ENCODE measurements at places on chromosomes 16 and 17. TPM values are rescaled to one million over a fixed set of nuclear protein-coding genes. Genes with fewer than 3 reads are reported as not detected.

GRCh38 chr17:39122991-39123390, 28.4 kb downstream of the PLXDC1 start:
- no peak for DNase-seq

- DNase-seq: peak; percentile 33
Observed at GRCh38 chr17:73028299-73028755, 64.2 kb downstream of the SLC39A11 start.

DNA sequence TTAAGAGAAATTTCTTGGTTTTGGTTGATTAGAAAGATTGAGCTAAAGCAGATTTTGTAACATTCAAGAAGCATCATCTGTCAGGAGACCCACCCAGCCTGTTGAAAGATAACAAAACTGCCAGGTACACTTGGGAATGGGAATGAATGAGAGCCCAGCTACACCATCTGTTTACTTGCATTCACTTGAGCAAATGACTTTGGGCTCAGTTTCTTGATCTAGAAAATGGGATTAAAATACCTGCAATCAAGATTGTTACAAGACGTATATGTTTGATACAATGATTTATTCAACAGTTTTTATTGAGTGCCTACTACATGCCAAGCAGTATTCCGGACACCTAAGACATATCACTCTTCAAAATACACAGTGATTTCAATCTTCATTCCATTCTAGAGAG, 76.3 kb upstream of the HAS3 start:
- DNase-seq: no peak

- no peak for DNase-seq
Observed at GRCh38 chr17:67452681-67453554, 75.8 kb downstream of the PITPNC1 start.

DNA sequence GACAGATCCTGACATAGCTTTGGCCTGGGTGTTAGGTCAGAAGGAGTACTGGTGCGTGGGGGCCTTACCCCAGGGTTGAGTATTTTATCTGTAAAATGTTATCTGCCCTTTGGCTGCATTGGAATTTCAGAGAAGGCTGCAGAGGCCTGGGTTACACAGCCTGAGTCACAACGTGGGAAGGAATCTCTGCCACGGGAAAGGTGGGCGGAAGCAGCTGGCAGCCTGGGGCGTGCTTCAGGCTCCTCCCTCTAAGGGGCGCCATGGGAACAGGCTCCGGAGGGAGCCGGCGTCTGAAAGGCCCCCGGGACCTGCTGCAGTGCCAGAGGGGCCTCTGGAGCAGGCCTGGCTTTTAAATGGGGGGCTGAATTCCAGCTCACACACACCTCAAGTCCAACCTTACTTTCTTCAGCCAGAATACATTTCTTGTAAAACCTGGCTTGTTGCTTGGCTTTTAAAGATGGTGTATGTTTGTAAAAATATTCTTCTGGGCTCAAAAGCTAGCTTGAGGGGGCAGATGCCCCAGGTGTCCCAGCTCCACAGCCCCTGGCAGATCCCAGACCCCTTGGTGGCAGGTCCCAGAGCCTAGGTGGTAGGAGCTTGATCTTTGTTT, 142.2 kb downstream of the RAB11FIP4 start:
- peak; percentile 39 for DNase-seq

GRCh38 chr16:66115373-66115772, 251.1 kb upstream of the CDH5 start:
- DNase-seq: no peak

- no peak for DNase-seq
Observed at GRCh38 chr16:6861815-6862477, 470.7 kb upstream of the RBFOX1 start.

DNA sequence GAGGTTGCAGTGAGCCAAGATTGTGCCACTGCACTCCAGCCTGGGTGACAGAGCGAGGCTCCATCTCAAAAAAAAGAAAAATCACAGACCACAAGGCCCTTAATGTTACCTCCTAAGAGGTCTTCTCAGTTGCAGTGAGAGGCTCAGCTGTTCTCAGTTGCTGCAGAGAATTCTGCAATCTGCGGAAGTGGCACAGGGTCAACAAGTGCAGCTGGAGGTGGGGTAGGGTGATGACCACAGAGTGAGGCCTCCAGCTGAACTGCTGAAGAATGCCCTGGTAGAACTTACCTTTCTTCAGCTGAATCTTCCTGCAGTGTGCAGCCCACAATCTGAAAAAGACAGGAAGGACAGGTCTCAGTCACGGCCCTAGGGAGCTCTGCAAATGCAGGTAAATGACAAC, 26.3 kb downstream of the CNTNAP1 start:
- no peak for DNase-seq

GRCh38 chr17:50345432-50346312, at the start of gene XYLT2:
XYLT2 (plus strand) TSS chr17:50346126; CDS start chr17:50346141, 15 bp downstream.
- DNase-seq: no peak

DNA sequence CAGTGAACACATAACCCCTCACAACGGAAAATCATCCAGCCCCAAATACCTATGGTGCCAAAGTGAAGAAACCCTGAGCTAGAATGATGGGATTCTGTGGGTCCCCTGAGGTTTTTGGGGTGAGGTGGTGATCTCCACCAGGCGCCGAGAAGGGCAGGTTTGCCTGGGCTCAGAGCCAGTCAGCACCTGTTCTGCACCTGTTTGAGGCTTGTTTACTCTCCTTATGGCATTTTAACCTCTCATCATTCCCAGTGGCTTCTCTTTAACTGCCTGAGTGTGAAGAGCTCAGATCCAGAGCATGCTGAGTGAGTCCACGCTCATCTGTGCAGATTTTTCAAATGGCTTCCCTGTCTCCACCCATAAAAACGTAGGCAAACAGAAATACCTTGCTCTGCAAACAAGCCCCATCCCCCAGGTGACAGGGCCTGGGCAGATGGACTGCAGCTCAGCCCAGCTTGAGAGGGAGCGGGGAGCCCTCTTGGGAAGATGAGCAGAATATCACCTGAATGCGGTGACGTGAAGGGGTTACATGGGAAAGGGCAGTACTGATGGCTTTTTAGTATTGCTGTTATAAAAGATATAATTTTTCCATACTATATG, 40.1 kb upstream of the CLEC19A start:
- DNase-seq: no peak

DNA sequence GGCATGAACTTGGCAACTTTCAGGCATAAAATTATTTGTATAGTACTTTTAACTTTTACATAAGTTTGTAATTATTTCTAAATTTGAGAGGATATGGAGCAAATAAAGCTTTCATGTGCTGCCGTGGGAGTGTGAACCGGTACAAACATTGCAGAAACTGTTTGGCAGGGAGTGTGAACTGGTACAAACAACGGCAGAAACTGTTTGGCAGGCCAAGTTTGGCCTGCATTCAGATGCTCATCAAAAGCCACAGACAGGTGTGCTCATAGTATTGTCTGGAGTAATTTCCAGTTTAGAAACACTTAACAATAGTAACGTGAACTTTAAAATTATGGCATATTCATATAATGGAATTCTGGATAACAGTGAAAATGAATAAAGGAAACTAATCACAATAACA, 73.8 kb upstream of the ATP2A3 start:
- DNase-seq: no peak

C16orf96 gene
- not detected for total RNA-seq

OTOP2 gene
- total RNA-seq: not detected

PLA2G10 gene
- total RNA-seq: 0.22 TPM

GLP2R gene
- total RNA-seq: 0.23 TPM

CACNG5 gene
- total RNA-seq: not detected

HSD17B1 gene
- 0.75 TPM for total RNA-seq

Data from epithelial cell of proximal tubule (primary cell).